ENCODE measurements at places on chromosomes 5 and 9.

DNA sequence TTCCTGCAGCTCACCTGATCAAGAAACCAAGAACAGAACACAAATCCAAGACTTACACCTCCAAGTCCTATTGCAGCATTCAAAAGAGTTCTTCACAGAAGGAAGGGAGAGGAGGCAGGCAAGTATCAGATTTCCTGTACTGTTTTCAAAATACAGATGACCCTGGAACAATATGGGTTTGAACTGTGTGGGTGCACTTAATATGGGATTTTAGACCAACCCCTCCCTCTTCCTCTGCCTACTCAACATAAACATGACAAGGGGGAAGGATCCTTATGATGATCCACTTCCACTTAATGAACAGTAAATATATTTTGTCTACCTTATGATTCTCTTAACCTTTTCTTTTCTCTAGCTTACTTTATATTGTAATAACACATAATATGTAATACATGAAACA is 104.6 kb downstream of the ELAVL2 start:
- no peak for DNase-seq

- DNase-seq: no peak
Measured at GRCh38 chr5:17223367-17224185, 6.1 kb downstream of the BASP1 start.

DNA sequence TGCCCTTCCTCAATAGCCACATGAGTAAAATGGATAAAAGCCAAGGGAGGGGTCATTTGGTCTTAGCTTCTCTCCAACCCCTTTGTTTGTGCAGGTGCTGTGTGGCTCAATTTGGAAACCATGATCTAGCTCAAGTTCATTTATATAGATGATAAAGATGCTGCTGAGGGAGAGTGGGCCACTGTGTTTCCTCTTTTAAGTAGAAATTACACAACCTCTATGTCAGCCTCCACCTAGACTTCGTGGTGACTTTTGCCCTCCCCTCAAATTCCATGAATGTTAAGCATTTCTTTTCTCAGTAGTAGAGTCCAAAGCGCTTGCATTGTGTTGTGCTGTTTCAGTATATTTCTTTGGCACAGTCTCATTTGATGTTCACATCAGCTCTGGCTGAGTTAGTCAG is 241.4 kb downstream of the ARHGAP26 start:
- no peak for DNase-seq

DNA sequence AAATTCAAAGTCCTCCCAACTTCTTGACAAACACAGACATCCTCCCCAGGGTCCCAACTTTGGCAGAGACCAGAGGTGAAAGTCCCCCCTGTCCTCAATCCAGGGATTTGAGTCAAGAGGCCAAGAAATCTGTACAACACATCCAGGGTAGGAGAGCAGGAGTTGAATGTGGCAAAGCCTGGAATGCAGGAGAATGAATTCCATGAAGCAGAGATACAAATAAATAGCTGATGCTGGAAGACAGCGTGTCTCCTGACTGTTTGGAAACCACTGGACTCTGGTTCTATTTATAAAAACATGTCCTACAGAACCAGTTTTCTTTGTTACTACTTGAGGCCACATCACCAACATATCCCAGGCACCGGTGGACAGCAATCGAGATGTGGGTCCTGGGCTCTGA is 43.7 kb upstream of the SLIT3 start:
- no peak for DNase-seq
